ENCODE measurements at places on chromosomes 2 and 18.

DNA sequence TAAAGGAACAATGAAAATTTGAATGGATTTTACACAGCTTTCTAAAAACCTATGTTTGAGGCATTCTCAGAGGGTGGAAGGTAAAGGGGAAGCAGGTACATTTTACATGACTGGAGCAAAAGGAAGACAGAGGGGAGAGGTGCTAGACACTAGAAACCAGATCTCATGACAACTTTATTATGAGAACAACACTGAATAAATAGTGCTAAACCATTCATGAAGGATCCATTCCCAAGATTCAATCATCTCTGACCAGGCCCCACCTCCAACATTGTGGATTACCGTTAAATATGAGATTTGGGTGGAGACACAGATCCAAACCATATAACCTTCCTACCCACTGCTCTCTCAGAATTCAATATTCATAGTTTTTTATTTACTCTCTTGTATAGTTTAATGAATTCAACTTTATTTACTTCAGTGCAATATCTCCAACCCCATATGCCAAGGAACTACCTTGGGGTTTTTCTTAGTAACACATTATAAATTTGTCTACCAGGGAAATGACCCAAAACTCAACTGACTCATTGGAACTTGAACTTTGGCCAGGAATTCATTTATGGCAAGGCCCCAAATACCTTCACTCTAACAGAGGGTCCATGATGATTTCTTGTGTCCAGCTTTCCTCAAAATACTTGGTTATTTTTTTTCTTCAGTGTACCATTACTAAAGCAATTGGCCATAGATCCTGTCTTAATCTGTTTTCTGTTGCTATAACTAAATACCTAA lies 317.8 kb downstream of the GULP1 start:
- DNase-seq, result no peak

- no peak for DNase-seq
Measured at GRCh38 chr2:239600001-239600593, 199.3 kb upstream of the HDAC4 start.

GRCh38 chr18:2172881-2173280 lies 398.4 kb downstream of the METTL4 start:
- no peak for DNase-seq

DNA sequence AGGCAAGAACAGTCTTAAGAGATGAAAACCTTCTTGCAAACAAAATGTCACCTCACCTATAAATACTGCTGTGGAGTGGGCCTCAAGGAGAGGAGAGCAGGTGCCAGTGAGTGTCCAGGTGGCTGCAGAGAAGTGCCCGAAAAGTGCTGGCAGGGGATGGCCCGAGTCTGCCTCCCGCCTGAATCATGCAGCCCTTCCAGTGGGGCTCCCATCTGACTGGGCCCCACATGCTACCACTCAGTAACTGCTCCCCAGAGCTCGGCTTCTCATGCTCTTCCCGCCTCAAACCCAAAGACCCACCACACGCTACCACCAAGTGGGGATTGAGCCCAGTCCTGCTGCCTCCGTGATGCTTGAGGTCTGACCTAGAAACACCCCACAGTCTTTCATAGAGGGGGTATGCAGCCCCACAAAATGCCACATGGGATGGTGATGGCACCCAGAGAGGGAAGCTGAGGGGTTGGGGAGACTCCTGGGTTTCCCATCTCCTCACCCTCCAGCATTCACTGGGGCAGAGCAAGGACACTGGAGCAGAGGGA lies 7.4 kb downstream of the HS6ST1 start:
- no peak for DNase-seq

DNA sequence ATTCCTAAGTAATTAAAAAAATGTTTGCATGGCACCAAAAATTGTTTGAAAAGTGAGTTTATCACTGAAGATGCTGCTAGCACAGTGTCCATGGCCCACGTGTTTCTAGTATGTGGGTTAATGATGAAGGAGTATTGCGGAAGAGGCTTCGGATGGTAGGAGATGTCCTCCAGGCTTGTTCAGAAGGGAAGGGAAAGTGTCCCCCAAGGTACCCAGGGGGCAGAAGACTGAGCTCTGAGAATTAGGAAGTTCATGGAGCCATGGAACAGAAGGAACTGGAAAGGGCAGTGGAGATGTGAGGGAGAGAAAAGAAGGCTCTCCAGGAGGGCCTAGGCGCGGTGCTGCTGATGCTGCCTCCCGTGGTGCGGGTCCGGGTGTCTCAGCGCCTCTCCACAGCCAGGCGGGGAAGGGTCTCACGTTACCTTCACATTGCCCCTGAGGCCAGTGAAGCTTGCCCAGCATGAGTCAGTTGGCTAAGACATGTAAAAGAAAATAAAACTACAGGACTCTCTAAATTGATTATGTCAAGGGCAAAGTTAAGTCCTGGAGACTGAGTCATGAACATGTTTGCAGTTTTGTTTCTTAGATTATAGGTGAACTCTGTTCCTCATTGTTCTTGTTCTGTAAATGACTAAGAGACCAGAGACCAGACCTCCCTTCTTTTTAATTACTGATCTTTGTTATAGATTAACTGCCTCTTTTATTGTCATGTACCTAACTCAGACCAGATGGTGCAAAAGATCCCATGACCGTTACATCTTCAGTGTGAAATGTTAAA lies 89.0 kb downstream of the MTCL1 start:
- DNase-seq, result peak; percentile 36

Data from T1000 (cell line).